ENCODE measurements at places on chromosomes 7 and 10.

DNA sequence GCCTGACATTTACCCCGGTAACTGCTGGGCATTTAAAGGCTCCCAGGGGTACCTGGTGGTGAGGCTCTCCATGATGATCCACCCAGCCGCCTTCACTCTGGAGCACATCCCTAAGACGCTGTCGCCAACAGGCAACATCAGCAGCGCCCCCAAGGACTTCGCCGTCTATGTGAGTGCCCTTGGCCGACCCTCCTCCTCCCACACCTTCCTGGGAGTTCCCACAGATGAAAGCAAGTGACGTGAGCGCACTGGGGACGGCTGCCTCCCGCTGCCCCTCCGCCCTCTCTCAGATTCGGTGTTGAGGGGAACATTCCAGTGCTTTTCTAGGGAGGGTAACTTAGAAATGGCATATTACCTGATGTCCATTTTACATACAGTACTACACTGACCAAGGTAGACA lies 7.0 kb upstream of the GET4 start:
- DNase-seq: no peak

GRCh38 chr10:119520283-119520682 lies 22.2 kb downstream of the RGS10 start:
- no peak for DNase-seq

- DNase-seq: no peak
Observed at GRCh38 chr7:66948480-66949109, 27.6 kb downstream of the TMEM248 start.

- DNase-seq: no peak
Observed at GRCh38 chr7:118478236-118478635, 253.7 kb downstream of the ANKRD7 start.

DNA sequence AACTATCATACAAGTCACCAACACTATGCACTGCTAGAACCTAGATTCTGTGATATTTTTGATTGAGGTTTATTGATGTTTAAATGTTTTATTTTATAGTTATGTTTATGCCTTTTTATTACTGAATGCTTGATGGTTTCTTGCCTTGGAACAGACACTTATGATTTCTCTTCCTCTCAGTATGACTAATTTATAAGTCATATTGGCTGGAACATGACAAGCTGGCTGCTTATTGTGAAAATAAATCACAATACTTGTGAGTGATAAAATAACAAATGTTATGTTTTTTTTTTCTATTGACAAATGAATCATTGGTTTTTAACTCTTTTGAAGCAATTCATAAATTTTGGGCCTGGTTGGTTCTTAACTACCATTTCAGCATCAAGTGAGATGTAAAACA lies 142.0 kb upstream of the MALRD1 start:
- no peak for DNase-seq

- no peak for DNase-seq
Observed at GRCh38 chr7:25675789-25676474, 447.6 kb upstream of the NPVF start.

DNA sequence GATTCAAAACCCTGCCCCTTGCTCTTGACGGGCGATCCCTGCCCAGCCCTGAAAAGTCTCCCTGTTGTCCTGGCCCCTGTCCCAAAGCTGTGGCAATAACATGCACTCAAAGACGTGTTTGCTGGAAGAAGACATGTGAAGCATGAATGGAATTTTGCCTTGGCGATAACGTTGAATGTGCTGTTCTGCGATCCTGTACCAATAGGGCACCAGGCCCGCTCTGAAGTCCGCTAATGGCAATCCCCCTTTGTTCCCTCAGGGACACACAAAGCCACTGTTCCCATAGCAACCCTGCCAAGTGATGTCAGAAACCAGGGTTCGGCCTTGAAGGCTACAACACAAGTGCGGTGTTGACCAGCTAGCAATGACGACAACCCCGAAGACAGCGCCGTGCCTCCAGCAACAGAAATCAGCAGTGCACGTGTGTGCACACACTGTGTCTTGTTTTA lies 284.6 kb downstream of the KLF6 start:
- DNase-seq: no peak

DNA sequence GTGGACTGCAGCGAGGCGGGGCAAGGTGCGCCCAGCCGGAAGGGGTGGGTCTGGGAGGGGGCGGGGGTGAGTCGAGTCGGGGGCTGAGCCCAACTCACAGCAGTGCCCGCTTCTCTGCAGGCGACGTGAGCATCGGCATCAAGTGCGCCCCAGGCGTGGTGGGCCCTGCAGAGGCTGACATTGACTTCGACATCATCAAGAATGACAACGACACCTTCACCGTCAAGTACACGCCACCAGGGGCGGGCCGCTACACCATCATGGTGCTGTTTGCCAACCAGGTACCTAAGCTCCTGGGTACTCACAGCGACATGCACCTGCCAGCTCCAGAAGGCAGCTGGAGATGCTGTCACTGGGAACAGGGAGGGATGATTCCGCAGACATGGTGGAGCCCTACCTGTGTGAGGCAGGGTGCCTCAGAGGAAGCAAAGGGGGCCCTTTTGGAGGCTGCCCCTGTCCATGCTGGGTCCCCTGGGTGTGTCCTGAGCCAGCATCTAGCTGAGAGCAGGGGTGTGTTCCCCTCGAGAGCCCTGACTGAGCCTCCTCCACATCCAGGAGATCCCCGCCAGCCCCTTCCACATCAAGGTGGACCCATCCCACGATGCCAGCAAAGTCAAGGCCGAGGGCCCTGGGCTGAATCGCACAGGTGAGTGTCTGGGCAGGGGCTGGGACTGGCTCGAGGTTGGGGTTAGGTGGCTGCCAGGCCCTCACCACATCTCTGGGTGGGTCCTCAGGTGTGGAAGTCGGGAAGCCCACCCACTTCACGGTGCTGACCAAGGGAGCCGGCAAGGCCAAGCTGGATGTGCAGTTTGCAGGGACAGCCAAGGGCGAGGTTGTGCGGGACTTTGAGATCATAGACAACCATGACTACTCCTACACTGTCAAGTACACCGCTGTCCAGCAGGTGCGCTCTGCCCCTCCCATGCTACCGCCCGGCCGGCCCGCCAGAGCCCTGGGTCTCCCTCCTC lies 12.8 kb downstream of the FLNC start:
- no peak for DNase-seq

- DNase-seq: no peak
Observed at GRCh38 chr10:112954974-112955581, 5.0 kb downstream of the TCF7L2 start.

- DNase-seq: no peak
Observed at GRCh38 chr7:6179620-6180343, 92.6 kb downstream of the CYTH3 start.

- DNase-seq: no peak
Observed at GRCh38 chr7:139828446-139828845, 618 bp upstream of the TBXAS1 start.

GRCh38 chr10:103960103-103960502 lies 6.8 kb upstream of the SLK start:
- no peak for DNase-seq

DNA sequence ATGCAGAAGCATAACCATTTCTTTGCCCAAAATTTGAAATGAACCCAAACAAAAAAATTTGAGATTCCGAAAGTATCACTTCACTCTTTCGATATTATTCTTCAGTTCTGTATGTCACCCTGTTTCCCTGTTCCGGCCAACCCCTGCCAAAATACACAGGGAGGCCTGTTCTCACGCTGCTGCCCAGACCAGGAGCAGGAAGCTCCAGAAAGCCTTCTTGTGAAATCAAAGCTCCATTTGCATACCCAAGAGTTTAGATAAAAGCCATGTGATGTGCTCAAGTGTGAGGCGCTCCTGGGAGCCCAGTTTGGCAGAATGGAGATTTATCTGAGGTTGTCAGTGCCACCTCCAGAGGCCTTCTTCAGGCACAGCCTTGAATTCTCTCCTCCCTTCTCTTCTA lies 236.2 kb downstream of the FGFR2 start:
- DNase-seq: no peak

GRCh38 chr10:15472431-15473395 lies 101.6 kb upstream of the FAM171A1 start:
- no peak for DNase-seq

- DNase-seq: no peak
Observed at GRCh38 chr7:44119829-44120380, 3.4 kb downstream of the POLD2 start.

DNA sequence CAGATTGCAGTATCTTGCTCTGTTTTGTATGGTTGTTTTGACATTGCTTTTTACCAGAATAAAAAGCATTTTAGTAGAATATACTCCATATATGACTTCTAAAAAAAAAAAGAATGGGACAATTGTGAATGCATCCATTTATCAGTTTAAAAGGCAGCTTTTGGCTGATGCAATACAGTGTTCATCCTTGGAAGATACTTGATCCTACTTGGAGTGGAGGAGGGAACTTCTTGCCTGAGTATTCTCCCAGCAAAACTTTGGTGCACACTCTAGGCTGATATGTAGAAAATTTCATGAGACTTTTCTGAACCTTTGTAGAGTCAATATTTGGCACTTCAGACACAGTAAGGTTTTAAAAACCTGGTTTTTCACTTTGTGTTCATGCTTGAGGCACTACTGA lies 40.2 kb downstream of the WDR11 start:
- DNase-seq: no peak

DNA sequence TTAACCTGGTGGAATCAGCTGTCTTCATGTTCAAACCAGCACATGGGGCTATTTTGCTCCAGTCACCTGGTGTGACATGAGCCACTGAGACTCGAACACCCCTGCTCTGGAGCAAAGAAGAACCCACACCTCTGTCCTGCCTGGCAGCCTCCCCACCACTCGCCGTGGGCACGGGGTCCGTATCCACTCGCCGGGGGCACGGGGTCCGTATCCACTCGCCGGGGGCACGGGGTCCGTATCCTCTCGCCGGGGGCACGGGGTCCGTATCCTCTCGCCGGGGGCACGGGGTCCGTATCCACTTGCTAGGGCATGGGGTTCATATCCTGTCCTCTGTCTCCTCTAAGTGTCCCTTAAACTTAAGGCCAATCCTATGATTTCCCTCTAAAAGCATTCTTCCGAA lies 558.7 kb downstream of the PTPRN2 start:
- no peak for DNase-seq

DNA sequence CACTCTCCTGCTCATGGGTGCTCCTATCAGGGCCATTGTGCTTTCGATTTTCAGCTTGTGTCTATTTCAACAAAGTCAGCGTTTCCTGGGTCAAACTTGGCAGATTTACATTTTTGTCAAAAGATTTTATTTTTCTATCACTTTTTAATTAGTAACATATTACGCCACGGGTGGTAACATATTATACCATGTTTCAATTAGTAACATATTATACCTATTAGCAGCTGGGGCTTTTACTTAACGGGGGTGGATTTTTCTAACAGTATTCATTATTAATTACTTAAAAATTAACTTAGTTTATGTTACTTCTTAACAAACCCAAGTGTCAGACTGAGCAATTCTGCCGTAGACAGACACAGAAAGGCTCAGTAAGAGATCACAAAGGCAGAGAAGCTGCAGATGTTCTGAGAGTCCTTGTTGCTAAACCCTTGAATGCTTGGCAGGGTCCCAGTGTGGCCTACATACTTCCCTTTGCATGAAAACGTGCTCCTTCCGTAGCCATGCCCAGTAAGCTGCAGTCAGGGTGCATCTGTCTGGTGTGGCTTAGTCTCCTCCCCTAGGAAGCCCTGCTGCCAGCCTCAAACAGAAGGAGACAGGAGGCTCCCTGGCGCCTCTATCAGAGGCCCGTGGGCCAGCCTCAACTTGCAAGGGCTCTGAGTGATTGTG lies 263.1 kb upstream of the CXCL12 start:
- DNase-seq: no peak

DNA sequence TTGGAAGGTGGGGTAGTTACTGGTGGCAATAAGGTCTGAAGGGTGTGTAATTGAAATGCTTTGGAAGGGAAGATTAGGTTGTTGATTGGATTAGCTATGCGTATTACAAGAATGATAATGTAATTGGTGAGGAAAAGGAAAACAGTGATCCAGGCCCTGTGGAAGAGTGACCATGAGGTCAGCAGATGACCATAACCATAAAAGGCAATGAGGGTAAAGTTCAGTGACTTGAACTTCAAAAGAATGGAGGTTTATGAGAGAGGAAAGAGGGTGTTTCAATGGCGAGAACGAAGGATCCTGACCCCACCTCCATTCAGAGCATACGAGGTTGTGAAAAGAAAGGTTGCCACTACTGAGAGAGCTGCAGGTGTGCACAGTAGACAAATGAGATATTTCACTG lies 439.7 kb downstream of the CCSER2 start:
- DNase-seq: no peak

DNA sequence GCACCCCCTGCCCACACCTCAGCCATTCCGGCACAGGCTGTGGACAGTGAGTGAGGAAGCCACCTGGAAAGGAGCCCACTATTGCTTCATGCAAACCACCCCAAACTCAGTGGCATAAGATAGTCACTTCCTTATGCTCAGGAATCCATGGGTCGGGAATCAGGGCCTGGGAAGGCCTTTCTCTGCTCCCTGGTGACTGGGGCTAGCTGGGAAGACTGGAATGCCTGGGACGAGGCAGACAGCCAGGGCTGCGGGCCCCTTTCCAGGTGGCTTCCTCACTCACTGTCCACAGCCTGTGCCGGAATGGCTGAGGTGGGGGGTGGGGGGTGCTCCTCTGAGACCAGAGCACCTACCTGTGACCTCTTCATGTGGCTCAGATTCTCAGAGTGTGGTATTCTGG lies 74.1 kb upstream of the GRB10 start:
- DNase-seq: no peak

DNA sequence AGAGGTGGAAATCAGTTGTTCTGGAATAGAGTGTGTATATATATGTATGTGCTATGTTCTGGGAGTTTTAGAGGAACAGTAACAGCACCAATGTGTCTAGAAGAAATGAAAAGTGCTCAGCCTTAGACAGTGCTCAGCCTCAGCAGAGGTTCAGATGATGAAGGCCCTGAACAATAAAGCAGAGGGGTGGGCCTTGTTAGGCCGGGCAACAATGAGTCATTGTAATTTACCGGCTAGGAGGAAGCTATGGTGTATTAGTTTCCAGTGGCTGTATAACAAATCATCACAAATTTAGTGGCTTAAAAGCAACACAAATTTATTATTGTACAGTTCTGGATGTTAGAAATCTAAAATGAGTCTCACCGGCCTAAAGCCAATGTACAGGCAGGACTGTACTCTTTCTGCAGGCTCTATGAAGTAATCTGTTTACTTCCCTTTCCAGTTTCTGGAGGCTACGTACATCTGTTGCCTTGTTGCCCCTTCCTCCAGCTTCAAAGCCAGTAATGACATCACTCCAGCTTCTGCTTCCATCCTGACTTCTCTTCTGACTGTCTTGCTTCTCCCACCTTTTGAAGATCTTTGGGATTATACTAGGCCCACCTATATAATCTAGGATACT lies 84.6 kb downstream of the CH25H start:
- DNase-seq: no peak

- no peak for DNase-seq
Observed at GRCh38 chr7:34135924-34136323, 230.6 kb downstream of the BMPER start.

GRCh38 chr10:4333459-4333894 lies 492.5 kb upstream of the AKR1E2 start:
- DNase-seq: no peak

- DNase-seq: no peak
Observed at GRCh38 chr10:31647861-31648260, 280.8 kb downstream of the ARHGAP12 start.

All from H54 (cell line).